NCI-H460 (cell line): ENCODE measurements at places on chromosomes 2 and 18. TPM values are rescaled to one million over a fixed set of nuclear protein-coding genes. Genes with fewer than 3 reads are reported as not detected.

C2orf81 gene
- 1.2 and 2.2 TPM in 2 replicates for total RNA-seq

NT5DC4 gene
- total RNA-seq = not detected in 2 replicates

SMYD1 gene
- not detected in 2 replicates for total RNA-seq

ECEL1 gene
- total RNA-seq = 2.0 and 2.8 TPM in 2 replicates

PRSS56 gene
- total RNA-seq = not detected in 2 replicates

SERPINB8 gene
- total RNA-seq = 52.9 and 54.6 TPM in 2 replicates

FMNL2 gene
- total RNA-seq = 80.5 and 98.0 TPM in 2 replicates

CPLX4 gene
- total RNA-seq = not detected in 2 replicates

NEMP2 gene
- 12.9 and 13.0 TPM in 2 replicates for total RNA-seq

TNFAIP6 gene
- total RNA-seq = 0.10 TPM in 1 of 2 replicates, not detected in the other

UGT1A5 gene
- total RNA-seq = not detected in 2 replicates

GPN1 gene
- total RNA-seq = 35.0 and 39.5 TPM in 2 replicates

DHX57 gene
- total RNA-seq = 17.5 and 17.6 TPM in 2 replicates

ARHGAP15 gene
- total RNA-seq = 0.17 TPM in 1 of 2 replicates, not detected in the other

FOSL2 gene
- 50.9 and 55.2 TPM in 2 replicates for total RNA-seq

BOD1L2 gene
- not detected in 2 replicates for total RNA-seq

RTKN gene
- 12.3 and 15.7 TPM in 2 replicates for total RNA-seq

CD226 gene
- total RNA-seq = 41.8 and 45.5 TPM in 2 replicates

ANKRD30B gene
- not detected in 2 replicates for total RNA-seq

PROC gene
- total RNA-seq = 0.15 TPM in 1 of 2 replicates, not detected in the other

ST6GAL2 gene
- total RNA-seq = not detected in 2 replicates

ACADL gene
- total RNA-seq = 0.32 and 0.66 TPM in 2 replicates

IL37 gene
- 0.75 TPM in 1 of 2 replicates, not detected in the other for total RNA-seq

DYSF gene
- total RNA-seq = 3.4 and 3.9 TPM in 2 replicates

SLC4A3 gene
- total RNA-seq = 0.97 and 1.3 TPM in 2 replicates

C2orf72 gene
- total RNA-seq = 1.1 and 2.0 TPM in 2 replicates

ATRAID gene
- 219 and 271 TPM in 2 replicates for total RNA-seq

UGT1A10 gene
- not detected in 2 replicates for total RNA-seq
